ENCODE measurements at places on chromosomes 5 and 9.

- no peak for DNase-seq
Measured at GRCh38 chr9:134622896-134623257, 18.7 kb upstream of the COL5A1 start.

- DNase-seq = no peak
Measured at GRCh38 chr5:9354336-9355081, 191.4 kb downstream of the SEMA5A start.

DNA sequence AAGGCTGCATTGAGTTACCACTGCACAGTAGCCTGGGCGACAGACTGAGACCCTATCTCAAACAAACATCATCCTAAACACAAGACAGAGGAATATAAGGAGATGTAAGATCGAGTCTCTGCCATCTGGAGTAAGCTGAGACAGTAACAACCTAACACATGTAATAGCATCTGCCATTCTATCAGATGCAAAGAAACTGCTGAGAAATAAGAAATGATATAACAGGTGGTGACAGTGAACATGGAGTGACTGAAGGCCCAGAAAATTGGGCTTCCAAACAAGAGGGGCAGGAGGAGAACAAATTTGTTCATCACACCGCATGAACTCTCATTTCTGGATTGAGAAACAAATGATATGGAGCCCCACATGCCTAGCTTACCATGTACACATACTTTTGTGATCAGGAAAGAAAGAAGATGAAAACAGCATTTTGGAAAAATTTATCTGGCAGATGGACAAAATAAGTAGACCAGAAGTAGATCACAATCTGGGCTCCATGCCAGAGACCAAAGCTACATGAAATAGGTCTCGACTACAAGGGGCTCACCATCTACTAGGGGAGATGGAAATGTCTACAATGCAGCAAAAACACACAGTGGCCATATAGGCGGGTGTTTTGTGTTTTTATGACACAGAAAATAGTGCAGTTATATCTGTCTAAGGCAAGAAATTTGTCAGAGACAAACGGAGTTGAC is 45.5 kb downstream of the ECPAS start:
- DNase-seq = no peak

DNA sequence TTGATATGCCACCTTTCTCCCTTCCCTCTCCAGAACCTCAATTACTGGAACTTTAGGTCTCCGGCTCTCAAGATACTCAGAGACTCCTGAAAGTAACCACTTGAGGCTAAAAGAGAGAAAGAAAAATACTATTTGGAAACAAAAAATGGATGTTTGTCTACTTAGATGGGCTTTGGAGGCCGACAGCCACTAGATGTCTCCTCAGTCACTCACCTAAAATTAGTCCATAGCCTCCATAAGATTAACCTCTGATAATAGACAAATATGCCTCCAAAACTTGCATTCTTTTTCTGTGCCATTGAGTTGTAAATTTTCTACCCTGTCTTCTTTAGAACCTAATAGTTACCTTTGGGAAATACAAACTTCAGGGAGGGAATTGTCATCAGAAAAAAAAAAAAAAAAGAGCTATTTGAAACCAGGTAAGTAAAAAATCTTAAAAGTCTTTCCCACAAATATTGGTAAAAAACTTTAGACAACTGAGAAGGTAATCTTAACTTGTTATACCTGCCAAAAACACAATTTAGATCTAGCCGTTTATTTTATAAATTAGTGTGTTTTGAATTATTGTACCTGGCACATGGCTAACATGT is 11.2 kb upstream of the PCDH1 start:
- DNase-seq = no peak

- no peak for DNase-seq
Measured at GRCh38 chr9:10062629-10063395, 550.0 kb downstream of the PTPRD start.

DNA sequence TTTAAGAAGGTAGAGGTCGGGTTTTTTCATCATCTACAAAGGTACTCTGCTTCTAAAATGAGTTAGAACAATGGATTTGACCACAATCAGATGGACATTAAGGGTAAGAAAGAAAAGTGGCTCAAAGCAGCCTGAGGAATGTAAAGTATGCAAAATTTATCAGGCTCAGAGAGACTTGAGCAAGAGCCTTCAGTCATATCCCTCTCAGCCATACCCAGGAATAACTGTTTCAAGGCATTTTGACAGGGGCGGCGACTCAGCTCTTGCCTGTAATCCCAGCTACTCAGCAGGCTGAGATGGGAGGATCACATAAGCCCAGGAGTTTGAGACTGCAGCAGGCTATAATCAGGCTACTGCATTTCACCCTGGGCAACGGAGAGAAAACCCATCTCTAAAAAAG is 38.8 kb upstream of the ANXA2R start:
- DNase-seq = no peak

DNA sequence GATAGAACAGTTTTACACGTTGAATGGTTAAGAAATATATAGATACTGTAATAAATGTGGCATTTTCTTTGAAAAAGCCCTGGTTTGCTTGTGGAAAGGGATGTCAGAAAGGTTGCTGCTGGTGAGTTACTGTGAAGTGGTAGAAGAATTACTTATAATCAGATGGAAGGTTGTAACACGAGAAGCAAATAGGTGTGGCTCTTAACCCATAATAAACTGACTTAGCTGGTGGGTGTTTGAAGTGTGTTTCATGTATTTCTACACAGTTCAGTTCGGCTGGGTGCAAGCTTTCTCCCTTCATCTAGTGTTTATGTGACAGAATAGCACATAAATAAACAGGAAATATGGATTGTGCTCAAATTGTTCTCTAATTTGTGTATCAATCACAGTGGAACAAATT is 5.5 kb downstream of the CNOT6 start:
- no peak for DNase-seq

DNA sequence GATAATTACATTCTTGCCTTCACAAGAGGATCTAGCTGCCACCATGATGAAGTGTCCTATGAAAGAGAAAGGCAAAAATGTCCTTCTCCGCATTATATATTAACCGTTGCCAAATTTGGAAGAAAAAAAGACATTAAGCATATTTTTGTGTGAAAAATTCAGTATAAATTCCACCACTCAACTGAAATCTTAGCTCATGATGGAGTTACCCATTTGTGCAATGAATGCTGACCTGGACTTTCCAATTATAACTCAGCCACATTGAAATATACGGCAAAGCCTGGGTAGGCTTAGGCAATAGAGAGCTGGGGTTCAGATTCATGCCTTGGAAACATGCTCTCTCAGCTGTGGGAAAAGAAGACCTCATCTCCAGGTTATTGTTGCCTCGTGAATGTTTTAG is 71.3 kb upstream of the VCAN start:
- no peak for DNase-seq

- DNase-seq = no peak
Measured at GRCh38 chr9:6408320-6408719, 4.7 kb upstream of the UHRF2 start.

- no peak for DNase-seq
Measured at GRCh38 chr5:146647656-146648199, 131.7 kb upstream of the GPR151 start.

DNA sequence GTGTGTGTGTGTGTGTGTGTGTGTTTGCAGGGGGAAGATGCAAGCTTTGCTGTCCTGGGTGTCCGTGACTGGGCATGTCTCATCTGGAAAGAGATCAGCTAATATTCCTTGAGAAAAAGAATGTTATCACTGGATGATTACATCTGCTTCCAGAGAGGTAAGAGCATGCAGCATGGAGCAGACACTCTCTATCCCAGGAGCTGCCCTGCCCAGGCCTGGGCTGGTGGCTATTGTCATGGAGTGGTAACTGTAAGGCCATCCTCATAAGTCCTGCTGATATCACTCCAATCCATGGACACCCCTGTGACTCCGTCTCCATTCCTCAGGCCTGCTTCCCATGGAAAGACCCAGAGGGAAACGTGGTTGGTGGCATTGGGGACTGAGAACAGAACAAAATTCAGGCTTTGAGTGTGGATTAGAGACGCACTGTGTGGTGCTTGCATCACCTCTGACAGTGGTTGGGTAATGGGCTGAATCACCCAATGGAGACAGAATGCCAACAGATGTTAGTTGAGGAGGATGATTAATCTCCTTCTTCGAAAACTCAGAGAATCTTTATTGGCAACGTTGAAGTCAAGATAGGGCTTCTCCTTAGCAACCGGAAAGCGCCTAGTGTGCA is 52.0 kb upstream of the KCNIP1 start:
- DNase-seq = no peak

- DNase-seq = no peak
Measured at GRCh38 chr5:137303509-137303908, 195.6 kb downstream of the SPOCK1 start.

- DNase-seq = no peak
Measured at GRCh38 chr5:141945511-141946051, 12.4 kb downstream of the PCDH12 start.

DNA sequence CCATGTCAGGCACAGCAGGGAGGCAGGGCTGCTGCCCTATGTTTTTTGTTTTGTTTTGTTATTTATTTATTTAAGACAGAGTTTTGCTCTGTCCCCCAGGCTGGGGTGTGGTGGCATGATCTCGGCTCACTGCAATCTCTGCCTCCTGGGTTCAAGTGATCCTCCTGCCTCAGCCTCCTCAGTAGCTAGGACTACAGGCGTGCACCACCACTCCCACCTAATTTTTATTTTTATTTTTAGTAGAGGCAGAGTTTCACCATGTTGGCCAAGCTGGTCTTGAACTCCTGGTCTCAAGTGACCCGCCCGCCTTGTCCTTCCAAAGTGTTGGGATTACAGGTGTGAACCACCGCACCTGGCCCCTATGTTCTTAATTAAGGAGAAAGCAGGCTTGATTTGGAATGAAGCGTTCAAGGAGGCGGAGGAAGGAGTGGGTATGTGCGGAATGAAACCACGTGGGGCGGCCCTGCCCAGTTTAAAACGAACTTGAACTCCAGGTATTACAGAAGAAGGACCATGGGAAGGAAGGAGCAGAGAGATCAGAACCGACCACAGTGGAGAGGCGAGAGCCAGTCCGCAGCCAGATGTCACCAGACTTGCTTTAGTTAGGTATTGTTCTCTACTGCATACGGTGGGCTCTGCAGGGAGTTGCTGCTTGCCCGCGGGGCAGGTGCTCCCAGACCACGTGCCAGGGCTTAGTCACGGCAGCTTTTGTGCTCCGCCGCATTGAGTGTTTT is 34.9 kb upstream of the EPB41L4B start:
- DNase-seq = no peak

DNA sequence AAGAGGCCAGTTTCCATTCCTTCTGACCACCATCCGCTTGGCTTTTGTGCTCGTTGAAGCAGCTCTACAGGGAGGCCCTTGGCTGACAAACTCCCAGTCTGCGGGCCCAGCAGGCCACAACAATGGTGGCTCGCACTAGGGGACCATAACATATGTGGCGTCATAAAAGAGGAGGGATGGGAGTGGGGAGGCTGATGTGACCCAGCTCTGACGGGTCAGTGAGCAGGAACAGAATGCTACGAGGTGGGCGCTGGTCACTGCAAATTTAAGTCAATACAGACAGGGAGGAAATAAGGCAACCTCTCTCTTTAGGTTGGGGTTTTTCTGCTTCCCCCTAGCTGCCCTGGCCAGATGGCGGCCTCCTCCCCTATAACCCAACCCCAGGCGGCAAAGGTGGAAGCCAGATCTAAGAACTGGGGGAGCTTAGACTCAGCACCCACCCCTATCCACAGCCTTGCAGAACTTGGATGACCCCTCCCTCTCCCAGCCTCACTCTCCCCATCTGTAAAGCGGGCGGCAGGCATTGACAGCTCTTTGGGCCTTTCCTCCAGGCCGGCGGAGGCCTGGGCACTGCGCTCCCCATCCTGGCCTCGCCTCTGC is 778 bp downstream of the FRRS1L start:
- no peak for DNase-seq

DNA sequence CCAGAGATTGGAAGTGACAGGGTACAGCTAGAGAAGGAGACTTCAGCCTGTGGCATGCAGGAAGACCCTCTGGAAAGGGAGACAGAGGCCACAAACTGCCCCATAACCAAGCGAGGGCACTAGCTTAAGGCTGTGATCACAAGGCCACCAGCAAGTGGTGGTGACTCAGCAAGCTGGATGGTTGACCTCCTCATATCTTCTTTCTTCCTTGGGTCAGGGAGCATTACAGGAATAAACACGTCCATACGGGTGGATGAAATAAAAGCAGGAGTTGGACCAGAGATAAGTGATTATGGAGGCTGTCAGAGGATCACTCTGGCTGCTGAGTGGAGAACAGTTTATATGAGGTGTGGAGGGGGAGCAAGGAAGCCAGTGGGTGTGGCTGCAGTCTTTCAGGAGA is 234.6 kb upstream of the TAS2R1 start:
- no peak for DNase-seq

DNA sequence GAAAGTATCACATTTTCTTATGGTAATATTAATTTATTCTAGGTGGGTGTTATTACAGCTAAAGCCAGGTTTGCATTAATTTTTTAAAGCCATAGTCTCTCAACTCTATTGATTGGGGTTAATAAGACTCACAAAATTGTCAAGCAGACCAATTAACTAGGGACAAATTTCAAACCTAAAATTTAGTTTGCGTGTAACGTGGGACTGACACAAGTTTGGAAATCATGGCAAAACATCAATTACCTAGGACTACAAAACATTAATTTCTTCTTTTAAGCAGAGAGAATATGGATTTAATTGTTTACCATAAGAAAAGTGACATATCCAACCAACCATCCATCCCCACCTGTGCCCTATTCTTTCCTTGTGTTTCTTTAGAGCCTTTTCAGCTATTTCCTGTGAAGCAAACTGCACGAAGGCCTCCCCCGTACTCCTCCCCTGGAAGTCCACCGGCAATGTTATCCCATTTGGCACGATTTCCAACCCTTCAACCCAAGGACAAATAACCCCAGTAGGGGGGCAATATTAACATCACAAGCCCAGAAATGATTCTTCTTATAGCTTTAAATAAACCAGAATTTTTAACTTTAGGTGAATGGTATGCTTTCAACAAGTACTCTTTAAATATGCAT is 4.4 kb downstream of the HNRNPH1 start:
- DNase-seq = no peak

DNA sequence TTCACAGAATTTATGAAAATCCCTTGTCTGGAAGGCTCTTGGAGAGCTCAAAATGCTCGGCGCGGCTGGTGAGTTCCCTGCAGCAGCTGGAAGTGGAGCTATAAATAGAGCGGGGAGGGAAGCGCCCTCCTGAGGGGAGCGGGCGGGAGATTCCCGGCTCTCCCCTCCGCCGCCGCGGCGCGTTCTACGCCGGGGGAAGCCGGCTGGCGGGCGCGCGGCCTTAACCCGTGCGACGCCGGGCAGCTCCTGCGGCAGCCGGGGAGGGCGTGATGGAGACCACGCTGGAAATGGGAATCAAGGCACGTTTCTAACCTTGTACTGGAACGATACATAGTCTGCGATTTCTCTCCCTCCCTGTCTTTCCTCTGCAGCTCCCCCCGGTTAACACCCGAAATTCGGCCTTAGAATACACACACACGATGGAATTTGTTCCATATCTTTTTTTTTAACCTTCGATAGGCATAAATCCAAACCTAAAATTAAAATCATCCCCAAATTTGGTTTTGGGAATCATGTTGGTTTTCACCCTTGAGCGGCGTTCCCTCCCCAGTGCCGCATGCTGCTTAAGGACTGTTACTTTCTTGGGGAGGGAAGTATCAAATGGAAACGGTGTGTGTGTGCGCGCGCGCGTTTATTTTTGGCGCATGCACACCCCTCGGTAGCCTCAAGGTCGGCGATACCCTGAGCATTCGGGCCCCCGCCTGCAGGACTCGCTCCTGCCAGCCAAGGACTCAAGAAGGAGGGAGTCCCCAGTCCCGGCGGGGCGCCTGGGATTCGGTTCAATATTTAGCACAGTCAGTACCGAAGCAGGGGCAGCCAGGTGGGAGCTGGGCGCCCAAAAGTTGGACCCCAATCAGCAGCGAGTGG is 306.3 kb upstream of the KCNN2 start:
- peak; percentile 31 for DNase-seq

Measured in hypothalamus (tissue), 51 donors.